ENCODE measurements at places on chromosomes 11 and 22.

DNA sequence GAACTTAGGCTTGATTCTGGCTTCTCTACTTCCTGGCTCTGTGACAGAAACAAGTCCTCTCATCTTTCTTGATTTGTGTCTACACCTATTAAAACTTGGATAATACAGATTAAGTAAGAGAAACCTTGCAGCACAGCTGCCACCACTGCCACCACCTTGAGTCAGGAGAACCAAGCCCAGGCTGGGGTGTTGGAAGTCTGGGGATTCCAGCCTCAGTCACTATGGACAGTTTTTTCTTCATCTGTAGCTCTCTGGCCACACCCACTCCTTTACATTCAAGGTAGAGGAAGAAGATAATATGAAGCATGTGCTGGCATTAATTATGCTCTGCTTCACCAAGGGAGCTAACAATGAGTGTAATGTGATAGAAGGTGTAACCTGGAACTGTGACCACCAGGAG is 75.7 kb downstream of the RELT start:
- DNase-seq, result no peak

DNA sequence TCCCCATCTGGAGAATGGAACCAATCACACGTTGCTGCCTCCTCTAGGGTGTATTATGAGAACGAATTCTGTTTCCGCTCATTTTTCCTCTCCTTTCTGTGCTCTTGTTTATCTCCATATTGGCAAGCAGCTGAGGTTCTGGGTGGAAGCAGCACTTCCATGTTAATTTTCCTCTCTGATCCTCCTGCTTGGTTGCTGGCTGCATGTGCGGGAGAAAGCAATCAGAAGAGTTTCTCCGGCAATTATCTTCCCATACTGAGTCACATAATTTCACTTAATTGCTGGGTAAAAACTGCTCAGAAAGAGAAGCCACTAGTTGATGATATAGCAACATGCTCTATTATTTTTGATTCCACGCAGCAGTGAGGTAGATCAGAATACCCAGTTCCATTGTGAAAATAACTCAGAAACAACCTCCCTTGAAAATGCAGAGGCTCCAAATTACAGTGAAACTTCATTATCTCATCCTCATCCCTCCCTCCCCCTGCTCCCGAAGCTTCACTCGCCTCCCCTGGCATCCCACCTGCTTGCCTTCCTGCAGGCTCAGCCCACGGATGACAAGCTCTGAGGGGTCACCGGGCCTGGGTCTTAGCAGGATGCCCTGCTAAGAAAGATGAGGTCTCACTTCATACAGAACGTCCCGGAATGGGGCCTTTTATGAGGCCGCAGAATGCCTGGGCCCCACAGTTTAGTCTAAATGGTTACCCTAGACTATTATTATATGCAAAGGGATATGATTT is 20.4 kb downstream of the FXYD6 start:
- no peak for DNase-seq

- DNase-seq, result no peak
Observed at GRCh38 chr11:2104524-2105440, 34.4 kb downstream of the IGF2 start.

DNA sequence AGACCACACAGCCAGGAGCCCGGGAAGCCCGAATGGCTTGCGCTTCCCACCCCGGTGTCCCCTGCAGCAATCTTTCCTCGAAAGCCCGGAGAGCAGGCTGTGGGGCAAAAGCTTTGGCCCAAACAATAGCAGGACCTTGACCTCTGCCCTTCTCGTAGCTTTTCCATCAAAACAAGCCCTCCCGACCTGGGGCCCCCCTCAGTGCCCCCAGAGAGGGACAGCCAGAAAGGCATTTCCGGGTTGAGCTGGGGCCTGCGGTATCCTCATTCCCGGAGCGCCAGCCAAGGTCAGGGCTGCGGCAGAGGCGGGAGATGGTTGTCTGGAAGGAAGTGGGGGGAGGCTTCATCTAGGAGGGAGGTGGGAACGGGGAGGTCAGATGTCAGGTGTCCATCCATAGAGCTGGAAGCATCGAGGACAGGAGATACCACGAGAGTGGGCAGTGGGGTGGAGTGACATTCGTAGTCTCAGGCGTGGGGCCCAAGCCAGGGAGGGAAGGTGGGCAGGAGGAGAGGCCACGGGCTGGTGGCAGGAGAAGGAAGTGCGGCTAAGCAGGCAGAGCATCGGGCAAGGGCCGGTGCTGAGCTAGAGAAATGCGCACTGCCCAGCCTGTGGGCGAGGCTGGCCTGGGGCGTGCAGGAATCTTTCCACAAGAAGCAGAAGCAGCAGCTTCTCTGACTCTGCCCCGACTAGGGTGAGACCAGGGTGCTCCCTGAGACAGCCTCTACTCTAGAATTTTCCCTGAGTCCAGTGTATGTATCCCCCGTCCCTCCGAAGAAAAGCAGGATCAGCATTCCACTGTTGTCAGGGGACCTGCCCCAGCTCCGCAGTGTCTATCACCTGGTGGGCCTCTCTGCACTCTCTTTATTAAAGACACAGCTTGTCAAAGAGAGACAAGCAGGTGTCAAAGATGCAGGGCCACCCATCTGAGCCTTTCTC is 14.3 kb downstream of the PDGFB start:
- no peak for DNase-seq

- no peak for DNase-seq
Observed at GRCh38 chr22:17761138-17761488, 13.2 kb downstream of the BID start.

GRCh38 chr22:45336971-45337431 is 27.3 kb downstream of the FAM118A start:
- no peak for DNase-seq

DNA sequence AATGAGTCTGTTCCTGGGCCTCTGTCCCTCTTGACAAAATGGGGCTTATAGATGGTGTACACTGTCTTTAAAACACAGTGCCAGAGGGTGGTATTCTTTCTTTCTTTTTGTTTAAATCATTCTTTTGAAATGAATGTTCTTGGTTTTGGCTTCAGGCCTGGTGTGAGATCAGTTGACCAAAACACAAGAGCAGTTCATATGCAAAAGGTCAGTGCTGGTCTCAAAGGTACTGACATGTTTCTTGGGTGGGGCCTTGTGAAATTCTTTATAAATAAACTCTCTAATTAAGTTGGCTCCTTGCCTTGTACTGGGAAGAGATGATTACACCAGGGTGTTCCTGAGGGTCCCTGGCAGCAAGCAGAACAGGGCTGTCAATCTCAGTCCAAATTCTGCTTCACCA is 110.0 kb downstream of the FBXO7 start:
- DNase-seq, result no peak

GRCh38 chr11:128399251-128400121 is 187.9 kb downstream of the ETS1 start:
- DNase-seq, result no peak
